ENCODE measurements at places on chromosomes 3 and 15. TPM values are rescaled to one million over a fixed set of nuclear protein-coding genes. Genes with fewer than 3 reads are reported as not detected.

The KLHL40 gene
- polyA plus RNA-seq: not detected

The GNB4 gene
- 0.05 TPM for polyA plus RNA-seq

- DNase-seq: no peak
Measured at GRCh38 chr3:174247687-174248152, 611.4 kb upstream of the NAALADL2 start.

GRCh38 chr3:97883736-97884135 lies 61.9 kb downstream of the CRYBG3 start:
- DNase-seq: no peak

Data from naive thymus-derived CD8-positive, alpha-beta T cell (primary cell).